ENCODE measurements at places on chromosomes 1 and 21. TPM values are rescaled to one million over a fixed set of nuclear protein-coding genes. Genes with fewer than 3 reads are reported as not detected.

UMODL1 gene
- total RNA-seq, result not detected

CD101 gene
- total RNA-seq, result 0.91 TPM

DNA sequence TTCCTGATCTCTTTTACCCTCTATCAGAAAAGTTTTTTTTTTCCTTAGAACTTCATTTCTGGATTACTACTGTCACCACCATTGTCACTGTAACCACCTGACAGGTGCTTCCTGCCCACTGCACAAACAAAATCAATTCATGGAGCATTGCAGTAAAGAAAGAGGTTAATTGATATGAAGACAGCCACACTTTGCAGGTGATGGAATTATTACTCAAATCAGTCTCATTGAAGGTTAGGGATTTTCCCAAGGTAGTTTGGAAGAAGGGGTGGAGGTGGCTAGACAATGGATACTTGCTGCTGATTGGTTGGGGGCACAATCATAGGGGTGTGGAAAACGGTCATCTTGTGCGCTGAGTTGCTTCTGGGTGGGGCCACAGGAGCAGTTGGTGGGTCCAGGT is 230.8 kb upstream of the CACYBP start:
- no peak for DNase-seq

- DNase-seq, result no peak
These were observed 28.8 kb upstream of the SPATA6 start for GRCh38 chr1:48500541-48501450.

- DNase-seq, result no peak
These were observed 204.4 kb downstream of the PLA2G4A start for GRCh38 chr1:187032982-187033692.

DNA sequence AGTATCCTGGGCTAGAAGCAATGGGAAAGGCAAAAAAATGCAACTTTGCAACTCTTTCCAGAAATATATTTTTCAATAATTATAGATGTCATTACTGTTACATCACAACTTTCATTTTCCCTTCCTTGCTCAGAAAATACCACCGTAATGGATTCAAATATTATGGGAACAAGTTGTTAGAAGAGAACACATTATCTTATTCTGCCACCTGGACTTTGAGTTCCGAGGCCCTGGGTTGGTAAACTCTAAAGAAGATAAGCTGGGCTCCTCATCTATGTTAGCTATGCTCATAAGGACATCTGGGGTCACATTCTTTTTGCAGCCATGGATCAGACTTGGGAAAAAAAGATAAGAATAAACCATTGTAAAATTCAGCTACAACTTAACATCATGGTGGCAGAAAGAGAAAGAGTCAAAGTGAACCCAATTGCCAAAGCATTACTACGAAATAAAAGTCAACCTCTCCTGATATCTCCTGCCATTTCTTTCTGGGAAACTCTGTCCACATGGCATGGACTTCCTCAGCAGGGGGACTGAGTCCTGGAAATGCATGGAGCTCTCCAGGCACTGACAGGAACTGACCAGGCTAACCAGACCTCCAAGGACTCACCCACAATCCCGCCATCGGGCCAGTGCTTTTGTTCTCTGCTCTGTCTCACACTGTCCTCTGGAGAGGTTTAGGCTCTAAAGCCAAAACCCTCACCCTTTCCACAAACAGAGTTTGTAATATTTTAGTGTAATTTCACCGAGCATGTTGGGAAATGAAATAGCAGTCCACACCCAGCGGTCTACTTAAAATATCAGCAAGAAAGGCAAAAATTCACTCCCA is 499.1 kb upstream of the RUNX1 start:
- no peak for DNase-seq

- no peak for DNase-seq
These were observed 22.7 kb upstream of the ZNF436 start for GRCh38 chr1:23392125-23392855.

DNA sequence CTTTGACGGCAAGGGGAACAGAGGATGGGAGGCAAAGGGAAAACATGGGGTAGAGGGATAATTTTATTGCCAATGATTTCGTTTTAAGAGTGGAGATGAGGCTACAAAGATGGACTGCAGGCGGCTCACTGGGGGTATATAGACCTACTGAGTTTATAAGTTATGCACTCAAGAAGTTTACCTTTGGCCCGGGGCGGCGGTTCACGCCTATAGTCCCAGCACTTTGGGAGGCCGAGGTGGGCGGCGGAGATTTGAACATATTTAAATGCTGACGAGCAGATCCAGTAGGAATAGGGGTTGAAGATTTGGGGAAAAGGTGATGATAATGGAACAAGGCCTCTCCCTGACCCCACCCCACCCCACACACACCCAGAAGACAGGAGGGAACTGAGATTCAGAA is 8.1 kb upstream of the SLAMF9 start:
- no peak for DNase-seq

- DNase-seq, result no peak
These were observed 5.0 kb downstream of the RABGGTB start for GRCh38 chr1:75791022-75791421.

- no peak for DNase-seq
These were observed 40.9 kb downstream of the LGR6 start for GRCh38 chr1:202234331-202235002.

GRCh38 chr1:193685986-193686385 is 499.6 kb upstream of the B3GALT2 start:
- no peak for DNase-seq

PLA2G5 gene
- total RNA-seq, result not detected

MCOLN2 gene
- total RNA-seq, result 1.9 TPM

DNA sequence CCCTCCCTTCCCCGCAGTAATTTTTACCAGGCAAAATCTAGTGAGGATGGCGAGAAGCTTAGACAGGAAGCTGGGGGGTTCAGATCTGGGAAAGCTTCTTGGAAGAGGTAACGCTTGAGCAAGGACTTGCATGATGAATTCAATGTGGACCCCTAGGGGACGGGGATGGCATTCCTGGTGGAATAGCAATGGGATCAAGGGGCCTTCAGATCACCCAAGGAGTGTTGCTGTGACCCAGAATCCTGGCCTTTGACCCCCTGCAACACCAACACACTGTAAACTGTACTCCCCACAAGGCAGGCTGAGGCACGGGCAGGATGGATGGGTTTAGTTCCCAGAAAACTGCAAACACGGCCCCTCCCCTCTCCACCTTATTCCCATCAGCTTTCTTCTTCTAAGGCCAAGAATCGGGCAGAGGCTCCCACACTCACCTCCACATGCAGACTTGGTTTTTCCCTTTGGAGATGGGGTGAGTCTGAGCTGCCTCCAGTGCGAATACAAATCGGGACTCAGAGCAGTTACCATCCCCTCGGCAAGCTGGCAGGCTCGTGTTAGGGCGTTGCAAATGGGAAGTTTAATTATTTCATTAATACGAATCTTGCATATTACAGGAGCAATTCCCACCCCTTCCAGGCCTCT is 20.1 kb downstream of the DISP3 start:
- peak; percentile 64 for DNase-seq

ST3GAL3 gene
- 10.5 TPM for total RNA-seq

DNA sequence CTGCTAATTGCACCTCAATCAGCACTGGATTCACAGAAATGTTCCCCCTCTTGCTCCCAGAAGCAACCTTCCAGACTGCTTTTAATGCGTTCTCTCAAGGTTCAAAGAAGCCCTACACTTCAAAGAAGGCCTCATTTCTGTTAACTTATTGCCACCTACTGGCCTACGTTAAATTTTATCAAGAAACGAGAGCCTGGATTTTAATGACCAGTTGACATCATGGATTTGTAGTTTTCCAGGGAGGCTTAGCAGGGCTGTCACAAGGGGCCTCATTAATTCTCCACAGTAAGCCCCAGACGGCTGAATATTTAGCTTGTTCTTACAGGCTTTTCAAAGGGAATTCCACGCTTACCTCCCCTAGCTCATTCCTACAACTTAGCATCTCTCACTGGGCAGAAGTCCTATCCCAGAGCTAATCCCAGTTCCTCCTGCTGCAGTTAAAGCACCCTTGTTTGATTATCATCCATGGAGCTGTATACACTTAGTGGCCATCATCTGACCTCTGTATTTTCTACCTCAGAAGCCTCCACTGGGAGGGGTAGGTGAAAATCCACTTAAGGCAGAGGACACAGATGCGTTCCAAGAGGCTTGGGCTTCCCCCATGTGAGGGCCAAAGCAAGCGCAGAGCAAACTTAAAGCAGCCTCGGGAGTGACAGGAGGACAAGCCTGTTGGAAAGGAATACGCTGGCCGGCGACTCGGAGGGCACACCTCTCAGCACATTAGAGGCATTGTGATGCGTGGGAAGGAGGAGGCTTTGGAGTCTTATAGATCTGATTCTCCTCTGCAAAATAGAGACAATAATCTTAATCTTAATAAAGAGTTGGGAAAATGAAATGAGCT is 32.2 kb upstream of the CYP4X1 start:
- DNase-seq, result no peak

CFAP107 gene
- total RNA-seq, result not detected

GRCh38 chr1:215794156-215794555 is 227.1 kb downstream of the KCTD3 start:
- no peak for DNase-seq

GRCh38 chr1:52947490-52947889 is 20.4 kb downstream of the SCP2 start:
- DNase-seq, result no peak

DNA sequence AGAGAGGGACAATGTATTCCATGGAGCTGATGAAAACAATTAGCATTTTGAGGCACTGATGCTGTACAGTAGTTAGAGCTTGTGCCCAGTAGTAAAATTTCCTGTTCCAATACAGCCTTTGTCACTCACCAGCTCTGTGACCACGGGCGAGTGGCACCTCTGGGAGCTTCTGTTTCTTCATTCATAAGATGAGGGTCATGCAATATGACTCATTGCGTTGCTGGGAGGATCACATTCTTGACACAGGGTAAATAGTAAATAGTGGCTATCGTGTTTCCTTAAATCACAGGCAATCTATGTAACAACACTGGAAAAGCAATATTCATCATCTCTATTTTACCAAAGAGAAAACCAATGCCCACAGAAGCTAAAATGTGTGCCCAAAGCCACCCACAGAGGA is 4.5 kb upstream of the LRRC52 start:
- no peak for DNase-seq

GRCh38 chr1:20164694-20165202 is 21.1 kb upstream of the UBXN10 start:
- peak; percentile 52 for DNase-seq

CAPN9 gene
- 1.1 TPM for total RNA-seq

GRCh38 chr1:116794804-116795481 is 40.7 kb downstream of the CD2 start:
- no peak for DNase-seq

DNA sequence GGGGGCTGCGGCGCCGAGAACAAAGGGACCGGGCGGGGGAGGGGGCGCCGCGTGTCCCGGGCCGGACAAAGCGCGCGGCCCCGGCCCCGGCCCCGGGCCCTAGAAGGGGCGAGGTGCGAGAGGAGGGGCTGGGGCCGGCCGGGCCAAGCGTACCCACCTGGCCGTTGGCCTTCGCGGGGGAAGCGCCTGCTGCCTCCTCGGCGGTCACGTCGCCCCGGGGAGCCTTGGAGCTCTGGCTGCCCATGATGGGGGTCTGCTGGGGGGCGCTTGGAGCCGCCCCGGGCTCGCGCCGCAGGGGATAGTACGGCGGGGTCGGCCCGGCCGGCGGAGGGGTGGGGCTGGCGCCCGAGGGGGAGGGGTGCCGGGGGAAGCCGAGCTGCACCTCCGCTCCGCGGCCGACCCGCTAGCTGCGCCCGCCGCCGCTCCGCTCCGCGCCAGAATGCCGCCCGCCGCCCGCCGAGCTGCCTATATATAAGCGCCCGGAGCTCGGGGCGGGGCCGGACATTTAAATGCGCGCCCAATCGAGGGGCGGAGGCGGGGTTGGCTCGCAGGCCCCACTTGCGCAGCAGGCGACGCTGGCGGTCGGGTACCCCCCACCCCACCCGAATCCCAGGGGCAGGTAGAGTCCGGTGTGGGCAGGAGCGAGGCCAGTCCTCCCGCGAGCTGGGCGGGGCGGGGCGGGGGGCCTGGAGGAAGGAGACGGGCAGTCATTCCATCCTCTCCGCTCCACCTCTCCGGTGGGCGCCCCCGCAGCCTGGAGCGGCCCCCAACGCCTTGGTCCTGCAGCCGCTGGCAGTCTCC is at the start of gene MARCKSL1:
TSS of gene MARCKSL1 (minus strand) at position 444 of the 801 bp plus-strand sequence. CDS start at position 244, 200 bp downstream.
- peak; percentile 54 for DNase-seq

GRCh38 chr1:41108696-41109275 is 87.3 kb upstream of the SLFNL1 start:
- DNase-seq, result no peak

DNA sequence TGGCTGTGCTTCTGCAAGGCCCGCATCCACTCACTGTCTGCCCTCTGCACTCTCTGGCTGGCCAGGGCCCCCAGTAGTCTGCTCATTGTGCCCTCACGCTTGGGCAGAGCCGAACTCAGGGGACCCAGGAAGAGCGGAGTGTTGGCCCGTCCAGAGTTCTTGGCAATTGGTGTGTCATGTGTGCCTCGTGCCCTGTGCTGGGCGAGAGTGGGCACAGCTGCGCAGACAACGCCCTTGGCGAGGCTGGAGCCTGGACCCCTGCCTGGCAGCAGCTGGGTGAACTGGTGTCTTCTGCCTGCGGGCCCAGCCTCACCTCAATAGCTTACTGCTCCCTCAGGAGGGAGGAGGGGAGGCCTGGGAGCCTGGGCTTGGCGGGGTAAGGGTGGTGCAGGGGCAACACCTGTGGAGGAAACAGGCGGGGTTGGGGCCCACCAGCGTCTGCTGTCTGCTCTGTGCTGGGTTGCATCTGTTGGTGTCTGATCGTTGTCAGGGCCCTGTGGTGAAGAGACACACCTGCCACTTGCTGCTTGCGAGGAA is 2.1 kb downstream of the GUK1 start:
- peak; percentile 85 for DNase-seq

GRCh38 chr1:195173753-195174152 is 1434.5 kb downstream of the KCNT2 start:
- no peak for DNase-seq

- peak; percentile 17 for DNase-seq
These were observed 484.1 kb upstream of the VAMP3 start for GRCh38 chr1:7287013-7287412.

- no peak for DNase-seq
These were observed 5.7 kb downstream of the SZRD1 start for GRCh38 chr1:16372535-16373285.

DNA sequence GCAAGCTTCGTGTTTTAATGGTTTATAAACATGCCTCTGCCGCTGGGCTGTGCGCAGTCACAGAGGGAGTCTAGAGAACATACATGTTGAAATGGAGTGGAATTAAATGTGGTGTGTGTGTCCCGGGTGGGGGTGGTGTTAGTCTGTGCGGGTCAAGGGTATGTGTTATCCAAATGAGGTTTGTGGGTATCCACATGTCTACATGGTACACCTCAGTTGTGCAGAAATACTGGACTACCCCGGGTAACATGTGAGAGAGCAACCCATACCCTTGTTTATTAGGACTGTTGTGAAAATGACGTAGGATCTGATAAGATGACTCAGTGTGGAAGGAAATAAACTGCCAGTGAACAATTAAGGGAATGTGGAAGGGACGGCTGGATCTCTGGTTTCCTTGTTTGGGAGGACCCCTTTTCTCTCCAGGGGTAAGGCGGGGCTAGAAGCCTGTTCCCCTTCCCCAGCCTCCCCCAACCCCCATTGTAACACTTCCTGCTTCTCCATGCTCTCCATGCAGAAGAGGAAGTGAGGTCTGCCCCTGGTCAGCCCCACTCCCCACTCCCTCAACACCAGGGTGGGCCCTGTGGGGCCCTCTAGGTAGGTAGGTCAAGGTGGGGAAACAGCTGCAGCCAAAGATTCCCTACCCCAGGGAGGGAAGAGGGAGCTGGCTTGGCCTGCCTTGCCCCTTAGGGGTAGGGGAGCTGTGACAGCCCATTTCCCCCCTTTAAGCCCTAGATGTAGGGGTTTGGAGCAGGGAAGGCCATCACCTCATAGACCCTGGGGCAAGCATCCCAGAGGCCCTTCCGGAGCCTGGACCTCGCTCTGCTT is 690 bp downstream of the EPS8L3 start:
- DNase-seq, result peak; percentile 78

GRCh38 chr21:16583556-16583955 is 853.8 kb downstream of the USP25 start:
- no peak for DNase-seq

All from lower leg skin (tissue), 4 donors.